Fibroblast of the aortic adventitia (primary cell): ENCODE measurements at places on chromosomes 2 and 18.

DNA sequence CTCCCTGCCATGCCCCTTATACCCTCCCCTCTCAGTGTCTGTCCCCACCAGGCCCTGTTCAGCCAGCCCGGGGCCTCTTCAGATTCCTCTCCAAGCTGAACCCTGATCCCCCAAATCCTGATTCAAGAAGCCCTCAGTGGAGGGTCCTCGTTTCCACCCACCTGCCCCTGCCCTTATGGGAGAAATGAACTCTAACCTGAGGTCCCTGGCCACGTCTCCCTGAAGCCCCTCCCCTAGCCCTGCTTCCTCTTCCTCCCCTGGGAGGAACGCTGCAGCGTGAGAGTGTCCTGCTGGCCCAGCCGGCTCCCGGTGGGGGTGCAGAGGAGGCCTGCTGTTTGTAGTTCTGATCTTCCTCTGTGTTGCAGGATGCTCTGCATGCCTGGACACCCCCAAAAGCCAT, 56.7 kb upstream of the GLI2 start:
- no peak for DNase-seq

GRCh38 chr18:73981796-73982195, 165.8 kb downstream of the FBXO15 start:
- DNase-seq, result peak; percentile 27

DNA sequence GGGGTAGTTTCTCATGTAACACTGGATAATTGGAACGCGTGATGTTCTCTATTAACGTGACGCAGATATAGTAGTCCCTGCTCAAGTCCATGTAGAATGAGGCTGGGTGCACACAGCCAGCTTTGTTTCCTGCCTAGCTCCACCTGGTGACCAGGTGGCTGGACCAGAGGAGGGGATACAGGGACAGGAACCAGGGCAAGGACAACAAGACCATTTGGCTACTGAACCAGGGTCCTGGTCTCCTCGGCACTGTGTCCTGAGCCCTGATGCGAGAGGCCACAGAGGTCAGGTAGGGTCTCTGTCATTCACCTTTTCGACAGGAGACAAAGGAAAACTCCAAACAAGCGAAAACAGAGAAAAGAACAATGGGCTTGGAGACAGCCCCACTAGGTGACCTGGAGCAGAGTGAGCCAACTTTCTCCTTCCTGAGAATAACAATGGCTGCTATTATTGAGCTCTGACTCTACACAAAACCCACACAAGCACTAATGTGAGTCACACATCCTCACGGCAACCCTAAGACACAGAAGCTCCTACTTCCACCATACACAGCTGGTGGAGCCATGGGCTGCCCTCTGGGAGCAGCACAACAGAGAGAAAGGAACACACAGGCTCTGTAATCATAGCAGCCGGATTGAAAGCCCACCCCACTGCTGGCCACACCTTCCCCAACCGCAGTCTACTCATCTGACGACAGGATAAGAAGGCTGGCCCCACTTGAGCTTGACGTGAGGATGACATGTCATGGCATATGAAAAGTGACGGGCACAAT, 67.3 kb upstream of the TEX51 start:
- DNase-seq, result no peak

DNA sequence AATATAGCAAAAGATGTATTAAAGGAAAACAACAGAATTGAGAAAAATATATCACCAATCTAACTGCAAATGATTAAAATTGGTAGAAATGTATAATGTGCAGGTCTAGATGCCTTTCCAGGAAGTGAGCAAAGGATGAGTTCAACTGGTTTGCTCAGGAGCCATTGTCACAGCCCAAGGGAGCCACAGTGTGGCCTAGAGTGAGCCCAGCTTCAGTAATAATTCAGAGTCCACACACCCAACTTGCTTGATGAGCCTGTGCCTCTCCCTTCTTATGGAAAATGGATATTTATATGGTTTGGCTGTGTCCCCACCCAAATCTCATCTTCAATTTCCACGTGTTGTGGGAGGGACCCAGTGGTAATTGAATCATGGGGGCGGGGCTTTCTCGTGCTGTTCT, 92.2 kb upstream of the ASAP2 start:
- no peak for DNase-seq

DNA sequence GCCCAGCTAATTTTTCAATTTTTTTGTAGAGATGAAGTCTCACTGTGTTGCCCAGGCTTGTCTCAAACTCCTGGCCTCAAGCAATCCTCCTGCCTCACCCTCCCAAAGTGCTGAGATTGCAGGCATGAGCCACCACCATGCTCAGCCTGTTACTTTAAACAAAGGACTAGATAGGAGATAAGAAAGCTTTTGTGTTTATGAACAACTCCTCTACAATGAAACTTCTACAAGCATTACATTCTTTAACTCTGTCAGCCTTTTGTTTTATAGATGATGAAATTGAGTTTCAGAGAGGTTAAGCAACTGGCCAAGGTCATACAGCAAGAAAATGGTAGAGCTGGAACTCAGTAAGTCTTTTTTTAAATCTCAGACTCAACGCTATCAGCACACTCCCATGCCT, 22.7 kb downstream of the ALPK2 start:
- DNase-seq, result peak; percentile 37

GRCh38 chr2:101581675-101582299, 106.9 kb upstream of the RFX8 start:
- DNase-seq, result no peak

- DNase-seq, result no peak
Observed at GRCh38 chr2:216033403-216033802, 20.1 kb upstream of the MREG start.

DNA sequence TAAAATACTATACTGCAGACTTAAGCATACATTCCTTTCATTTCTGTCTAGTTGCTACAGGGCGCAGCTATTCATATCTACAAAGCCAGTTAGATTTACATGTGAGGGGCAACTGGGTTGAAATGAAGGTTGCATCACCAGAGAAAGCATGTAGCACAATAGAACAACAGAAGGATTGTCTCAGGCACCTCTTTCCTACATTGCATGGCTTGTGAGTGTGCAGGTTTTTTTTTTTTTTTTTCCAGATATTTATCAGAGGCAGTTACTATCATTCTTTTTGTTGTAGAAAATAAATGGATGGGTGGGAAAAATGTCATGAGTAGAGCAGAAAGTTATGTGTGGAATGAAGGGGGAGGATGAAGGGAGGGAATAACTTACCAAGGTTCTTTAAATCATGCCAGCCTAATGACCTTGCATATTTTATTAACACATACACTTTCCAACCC, 86.8 kb downstream of the ERBB4 start:
- DNase-seq, result peak; percentile 80
